ENCODE measurements at places on chromosomes 6 and 20.
A peak's percentile ranks its signal among the peaks of the same experiment; 100 is the strongest.

DNA sequence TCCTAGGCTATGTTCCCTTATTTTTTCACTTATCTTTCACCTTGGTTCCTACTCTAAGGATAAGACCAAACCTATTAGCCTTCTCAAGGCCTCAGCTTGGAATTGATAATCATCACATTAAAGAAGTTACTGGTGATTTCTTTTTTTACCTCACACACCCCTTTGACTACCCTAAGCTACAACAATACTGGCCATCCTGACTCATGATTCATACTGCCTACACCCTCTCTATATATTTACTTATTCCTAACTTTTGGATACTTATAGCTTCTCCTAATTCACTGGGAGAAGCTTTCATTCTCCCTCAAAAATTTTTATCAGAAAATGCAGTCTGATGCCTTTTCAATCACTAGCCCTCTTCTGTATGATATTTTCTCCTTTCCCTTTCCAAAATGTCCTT is 256.1 kb downstream of the TBX18 start:
- DNase-seq: no peak

GRCh38 chr6:6716998-6717763 is 128.7 kb downstream of the LY86 start:
- no peak for DNase-seq

- peak; percentile 56 for DNase-seq
Measured at GRCh38 chr20:19913927-19914614, 103.1 kb upstream of the NAA20 start.

DNA sequence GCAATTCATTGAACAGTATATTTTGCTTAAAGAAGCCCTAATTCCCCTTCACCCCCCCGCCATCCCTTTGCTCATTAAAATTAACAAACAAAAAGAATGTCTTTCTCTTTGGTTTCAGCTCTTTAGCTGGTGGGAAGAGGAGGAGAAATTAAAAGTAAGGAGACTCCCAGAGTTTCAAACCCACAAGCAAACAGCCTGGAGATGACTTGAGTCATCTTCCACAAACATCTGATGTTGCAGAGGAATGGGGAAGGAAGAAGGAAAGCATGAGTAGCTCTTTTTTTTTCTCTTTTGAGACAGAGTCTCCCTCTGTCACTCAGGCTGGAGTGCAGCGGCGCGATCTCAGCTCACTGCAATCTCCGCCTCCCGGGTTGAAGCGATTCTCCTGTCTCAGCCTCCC is 189.6 kb downstream of the ADAT2 start:
- DNase-seq: no peak

GRCh38 chr20:32527447-32528055 is 57.6 kb downstream of the NOL4L start:
- no peak for DNase-seq

GRCh38 chr6:40672087-40672486 is 84.9 kb upstream of the LRFN2 start:
- no peak for DNase-seq

- DNase-seq: no peak
Measured at GRCh38 chr6:159464816-159465215, 228.2 kb downstream of the SOD2 start.

DNA sequence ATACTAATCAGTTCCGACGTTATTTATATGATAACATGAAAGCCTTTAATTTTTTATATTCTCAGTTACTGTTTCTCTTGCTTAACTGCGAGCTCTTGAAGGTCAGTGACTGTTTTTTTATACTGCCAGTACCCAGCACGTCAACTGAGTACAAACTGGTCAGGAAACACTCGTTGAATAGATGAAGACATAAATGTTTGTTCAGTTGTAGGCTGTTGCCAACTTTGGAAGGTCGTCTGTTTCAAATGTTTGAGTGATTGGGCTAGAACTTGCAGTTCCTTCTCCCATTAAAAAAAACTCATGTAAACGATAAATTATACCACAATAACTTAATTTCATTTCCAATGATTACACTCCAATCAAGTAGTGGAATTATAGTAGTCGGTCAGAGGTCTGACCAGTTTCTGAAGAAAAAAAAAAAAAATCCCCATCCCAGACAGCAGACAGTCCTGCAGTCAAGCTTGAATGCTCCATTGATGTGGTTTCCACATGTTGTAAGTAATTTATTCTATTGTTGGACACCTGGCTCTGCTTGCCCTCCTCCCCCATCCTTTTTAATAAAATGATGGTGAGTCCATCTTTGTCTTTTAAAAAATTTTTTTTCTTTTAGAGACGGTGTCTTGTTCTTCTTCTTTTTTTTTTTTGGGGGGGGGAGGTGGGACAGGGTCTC is 81.1 kb downstream of the SASH1 start:
- no peak for DNase-seq

DNA sequence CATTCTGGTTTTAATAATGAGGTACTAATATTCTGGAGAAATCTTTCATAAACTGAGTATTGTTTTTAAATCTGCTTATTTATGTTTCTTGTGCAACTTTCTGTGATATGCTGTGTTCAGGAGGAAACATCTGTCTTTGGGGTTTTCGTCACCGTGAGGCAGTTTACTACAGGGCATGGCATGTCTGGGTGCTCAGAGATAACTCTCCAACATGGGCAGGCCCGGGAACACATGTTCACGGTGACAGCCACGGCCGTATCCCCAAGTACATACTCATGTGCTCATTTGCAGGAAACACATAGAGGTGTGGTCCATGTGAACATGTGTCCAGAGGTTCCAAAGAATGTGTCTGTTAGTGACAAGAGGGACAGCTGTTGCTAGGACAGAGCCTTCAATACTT is 62.1 kb upstream of the CNKSR3 start:
- no peak for DNase-seq

DNA sequence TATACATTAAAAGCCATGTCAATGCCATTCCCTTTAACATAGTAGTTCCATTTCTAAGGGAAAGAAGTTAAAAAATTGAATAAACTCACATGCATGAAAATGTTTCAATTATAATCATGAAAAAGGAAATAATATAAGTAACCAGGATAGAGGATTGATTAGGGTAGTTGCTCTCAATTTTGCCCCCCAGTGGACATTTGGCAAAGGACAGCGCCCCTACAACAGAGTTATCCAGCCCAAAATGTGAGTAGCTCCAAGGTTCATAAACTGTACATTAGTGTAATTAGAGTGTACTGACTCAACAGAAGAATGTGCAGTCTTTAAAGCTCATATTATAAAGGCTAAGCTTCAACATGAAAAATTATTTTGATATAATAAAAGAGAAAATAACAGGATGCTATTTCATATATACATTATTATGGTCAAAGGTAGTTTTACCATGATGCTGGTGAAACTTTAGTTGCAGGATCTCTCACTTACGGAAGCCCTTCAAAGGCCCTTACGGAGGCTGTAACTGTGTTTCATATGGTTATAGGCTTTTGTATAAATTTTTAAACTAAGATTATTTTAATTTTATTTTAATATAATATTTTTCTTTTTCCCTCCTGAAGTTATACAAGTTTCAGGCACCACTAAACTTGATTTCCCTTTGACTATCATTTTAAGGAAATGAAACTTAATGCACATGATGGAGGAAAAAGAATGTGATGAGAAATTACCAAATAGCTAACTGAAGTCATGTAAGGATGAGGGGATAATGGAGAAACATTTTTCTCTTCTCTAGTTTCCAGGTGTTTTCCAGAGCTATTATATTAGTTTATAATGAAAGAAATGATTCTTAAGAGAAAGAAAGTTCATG is 403.6 kb downstream of the PLCB1 start:
- DNase-seq: no peak

DNA sequence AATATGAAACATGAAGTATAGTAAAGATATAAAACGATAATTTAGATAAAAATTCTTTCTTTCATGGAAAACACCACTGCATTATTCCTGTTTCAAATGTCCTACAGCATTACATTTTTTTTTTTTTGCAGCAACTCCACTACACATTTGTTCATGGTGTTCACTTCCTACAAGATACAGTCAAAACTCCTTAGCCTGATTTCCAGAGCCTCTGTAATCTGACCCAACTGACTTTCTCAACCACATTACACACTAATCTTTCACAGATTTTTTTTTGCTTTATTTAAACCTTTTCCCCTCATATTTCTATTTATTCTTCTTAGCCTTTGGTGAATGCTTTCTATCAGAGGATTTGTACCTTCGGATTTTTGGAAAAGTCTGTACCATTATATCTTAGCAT is 176.5 kb upstream of the PDE7B start:
- DNase-seq: no peak

DNA sequence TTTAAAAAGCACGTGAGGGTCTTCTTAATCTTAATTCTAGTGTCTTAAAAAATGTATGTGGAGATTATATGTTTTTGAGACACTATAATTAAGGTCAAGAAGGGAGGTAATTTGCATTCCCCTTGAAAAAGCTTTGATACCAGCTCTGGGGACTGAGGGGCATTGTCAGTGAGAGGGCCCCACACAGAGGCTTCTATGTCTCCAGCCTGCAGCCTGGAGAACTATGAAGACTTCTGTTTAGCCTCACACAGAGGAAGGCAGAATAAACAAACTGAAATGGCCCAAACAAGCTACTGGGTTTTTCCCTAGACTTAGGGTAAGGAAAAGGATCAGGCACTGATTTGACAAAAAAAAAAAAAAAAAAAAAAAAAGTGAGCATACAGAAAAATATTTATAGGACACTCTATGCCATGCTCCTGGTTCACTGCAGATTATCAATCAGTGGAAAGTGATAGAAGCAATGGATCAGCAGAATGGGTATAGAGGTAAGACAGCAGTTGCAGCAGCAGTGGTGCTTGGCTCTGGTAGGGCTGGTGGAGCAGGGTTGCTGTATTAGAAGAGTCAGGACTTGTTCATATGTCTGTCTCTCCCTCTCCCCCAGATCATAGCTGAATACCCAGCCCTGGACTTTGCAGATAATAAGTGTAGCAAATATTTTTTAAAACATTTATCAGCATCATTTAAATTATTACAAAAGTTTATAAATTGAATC is 85.4 kb downstream of the KLHL32 start:
- no peak for DNase-seq

DNA sequence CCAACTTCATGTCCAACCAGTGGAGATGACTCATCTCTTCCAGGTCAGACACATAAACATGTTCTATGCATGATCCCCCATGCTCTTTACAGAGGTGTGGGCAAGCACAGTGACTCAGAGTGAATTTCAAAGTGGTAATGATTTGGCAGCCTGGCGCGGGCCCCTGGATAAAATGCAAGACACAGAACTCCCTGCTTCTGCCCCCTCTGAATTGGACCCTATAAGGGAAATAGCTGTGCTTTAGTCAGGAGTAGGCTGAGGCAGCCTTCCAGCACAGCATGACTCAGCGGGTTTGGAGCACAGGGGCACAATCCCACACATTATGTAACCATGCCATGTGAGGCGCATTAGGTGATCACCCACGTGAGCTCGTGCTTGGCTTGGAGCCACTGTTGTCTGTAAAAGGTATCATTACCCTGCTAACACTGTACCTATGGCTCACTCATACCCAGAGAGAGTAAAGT is 127.4 kb downstream of the C6orf118 start:
- DNase-seq: no peak

GRCh38 chr20:9945408-9945807 is 89.4 kb upstream of the ANKEF1 start:
- no peak for DNase-seq

- DNase-seq: no peak
Measured at GRCh38 chr6:39086294-39086693, 28.7 kb downstream of the SAYSD1 start.

DNA sequence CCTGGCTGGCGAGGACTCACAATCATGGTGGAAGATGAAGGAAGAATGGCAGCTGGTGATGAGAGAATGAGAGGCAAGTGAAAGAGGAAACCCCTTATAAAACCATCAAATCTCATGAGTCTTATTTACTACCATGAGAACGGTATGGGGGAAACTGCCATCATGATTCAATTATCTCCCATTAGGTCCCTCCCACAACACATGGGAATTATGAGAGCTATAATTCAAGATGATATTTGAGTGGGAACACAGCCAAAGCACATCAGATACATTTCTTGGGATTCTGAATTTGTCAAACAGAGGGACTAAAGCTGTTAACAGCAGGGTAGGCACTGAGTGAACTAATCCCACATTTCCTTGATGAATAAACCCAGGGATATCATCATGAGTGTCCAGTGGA is 116.2 kb upstream of the PLCB4 start:
- no peak for DNase-seq

DNA sequence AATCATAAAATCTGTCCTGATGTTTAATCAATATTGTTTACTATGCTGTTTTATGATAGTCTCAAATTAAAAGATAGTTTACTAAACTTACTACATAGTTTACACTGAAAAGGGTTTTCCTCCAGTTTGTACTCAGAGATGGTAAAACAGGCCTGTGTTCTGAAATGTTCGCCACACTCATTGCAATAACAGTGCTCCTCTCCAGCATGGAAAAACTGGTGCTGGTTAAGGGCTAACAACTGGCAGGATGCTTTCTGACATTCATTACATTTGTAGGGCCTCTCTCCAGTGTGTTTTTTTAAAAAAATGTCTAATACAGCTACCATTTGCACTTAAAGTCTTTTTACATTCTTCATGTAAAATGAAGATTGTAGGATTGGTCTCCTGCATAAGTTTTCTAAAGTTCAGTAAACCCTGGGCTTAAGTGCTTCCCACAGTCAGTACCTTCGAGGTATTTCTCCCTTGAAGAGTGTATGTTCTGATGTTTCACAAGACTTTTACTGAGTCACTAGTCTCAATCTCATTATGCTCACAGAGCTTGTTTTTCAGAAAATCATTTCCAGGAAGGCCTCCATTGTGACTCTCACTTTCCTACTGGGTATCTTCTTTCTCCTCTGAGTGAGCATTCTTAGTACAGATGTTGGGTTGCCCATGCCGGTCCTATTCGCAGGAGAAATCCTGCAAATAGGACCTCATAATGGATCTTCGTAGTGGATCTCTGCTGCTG is 8.7 kb upstream of the ZSCAN12 start:
- no peak for DNase-seq
